ENCODE measurements at places on chromosomes 16 and 17. TPM values are rescaled to one million over a fixed set of nuclear protein-coding genes. Genes with fewer than 3 reads are reported as not detected.

CCL7 gene
- total RNA-seq, result not detected

MYLK3 gene
- 0.64 TPM for total RNA-seq

DNA sequence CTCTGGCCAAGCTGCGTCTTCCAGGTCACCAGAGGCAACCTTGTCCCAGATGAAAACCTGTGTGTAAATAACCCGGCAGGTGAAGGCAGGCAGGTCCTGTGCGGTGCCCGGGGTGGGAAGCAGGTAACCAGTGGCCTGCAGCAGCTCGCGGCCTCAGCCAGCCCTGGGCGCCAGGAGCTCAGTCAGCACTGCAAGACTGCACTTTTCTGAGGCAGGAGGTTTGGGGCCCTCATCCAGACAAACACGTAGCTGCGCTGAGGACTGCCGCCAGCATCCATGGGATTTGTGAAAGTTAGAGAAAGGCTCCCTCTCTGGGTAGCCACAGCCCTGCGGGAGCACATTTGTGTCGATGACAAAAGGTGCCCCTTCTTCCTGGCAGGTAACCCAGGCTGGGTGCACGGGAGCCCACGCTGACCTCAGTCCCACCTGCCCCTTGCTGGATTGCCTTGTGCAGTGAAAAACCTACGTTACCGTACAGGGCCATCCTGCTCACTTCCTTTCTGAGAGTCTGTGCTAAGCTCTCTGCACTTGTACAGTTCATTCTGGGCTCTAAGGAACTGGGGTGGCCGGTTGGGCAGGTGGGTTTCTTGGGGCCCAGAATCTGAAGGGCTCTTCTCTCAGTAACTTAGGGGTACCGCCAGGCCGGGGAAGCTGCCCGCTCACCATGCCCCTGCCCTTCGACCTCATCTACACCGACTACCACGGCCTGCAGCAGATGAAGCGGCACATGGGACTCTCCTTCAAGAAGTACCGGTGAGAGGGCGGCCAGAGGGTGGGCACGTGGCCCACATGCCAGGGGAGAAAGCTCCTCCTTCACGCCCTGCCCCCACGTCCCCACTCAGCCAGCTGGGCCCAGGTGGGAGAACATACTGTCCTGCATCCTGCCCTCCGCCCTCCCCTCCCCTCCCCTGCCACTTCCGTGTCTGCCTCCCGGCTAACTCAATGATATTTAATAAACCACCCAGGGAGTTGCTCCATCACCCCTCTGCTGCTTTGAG is 56.4 kb downstream of the MGAT5B start:
- peak; percentile 23 for DNase-seq

- DNase-seq, result no peak
Observed at GRCh38 chr16:14500791-14501190, 129.3 kb downstream of the PARN start.

- no peak for DNase-seq
Observed at GRCh38 chr17:80835816-80836657, 155.6 kb upstream of the CHMP6 start.

DNA sequence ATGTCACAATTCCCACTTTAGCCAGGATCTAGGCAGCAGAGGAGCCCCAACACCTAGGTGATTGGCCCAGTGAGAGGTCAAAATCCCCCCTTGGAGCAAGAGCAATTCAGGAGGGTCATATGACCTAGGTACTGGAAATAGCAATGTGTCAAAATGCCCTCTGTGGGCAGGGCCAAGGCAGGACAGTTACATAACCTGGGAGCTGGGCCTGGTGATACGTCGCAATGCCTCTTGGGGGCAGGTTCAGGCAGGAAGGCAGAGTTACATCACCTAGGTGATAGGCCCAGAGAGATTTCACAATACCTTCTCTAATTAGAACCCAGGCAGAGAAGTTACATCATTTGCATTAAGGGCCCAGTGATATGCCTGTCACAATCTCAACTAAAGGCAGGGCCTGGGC is 1906.3 kb downstream of the TP53TG3F start:
- DNase-seq, result no peak

FSCN2 gene
- not detected for total RNA-seq

DNA sequence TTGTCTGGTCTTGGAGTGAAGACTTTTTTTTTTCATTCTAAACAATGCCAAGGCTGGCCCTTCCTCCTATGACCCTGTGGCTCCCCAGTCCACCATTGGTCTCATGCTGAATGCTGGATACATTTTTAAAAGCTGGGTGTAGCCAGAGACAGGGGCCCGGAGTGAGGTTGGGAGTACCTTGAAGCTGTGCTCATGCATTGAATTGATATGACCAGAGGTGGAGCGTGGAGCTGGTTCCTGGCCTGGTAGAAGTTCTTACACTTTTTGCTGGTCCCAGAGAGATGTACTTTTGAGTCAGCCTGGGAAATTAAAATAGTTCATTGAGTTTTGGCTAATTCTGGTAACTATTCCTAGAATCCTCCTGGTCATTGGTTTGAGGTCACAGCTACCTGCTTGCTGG is 83.6 kb downstream of the CMIP start:
- no peak for DNase-seq

DNA sequence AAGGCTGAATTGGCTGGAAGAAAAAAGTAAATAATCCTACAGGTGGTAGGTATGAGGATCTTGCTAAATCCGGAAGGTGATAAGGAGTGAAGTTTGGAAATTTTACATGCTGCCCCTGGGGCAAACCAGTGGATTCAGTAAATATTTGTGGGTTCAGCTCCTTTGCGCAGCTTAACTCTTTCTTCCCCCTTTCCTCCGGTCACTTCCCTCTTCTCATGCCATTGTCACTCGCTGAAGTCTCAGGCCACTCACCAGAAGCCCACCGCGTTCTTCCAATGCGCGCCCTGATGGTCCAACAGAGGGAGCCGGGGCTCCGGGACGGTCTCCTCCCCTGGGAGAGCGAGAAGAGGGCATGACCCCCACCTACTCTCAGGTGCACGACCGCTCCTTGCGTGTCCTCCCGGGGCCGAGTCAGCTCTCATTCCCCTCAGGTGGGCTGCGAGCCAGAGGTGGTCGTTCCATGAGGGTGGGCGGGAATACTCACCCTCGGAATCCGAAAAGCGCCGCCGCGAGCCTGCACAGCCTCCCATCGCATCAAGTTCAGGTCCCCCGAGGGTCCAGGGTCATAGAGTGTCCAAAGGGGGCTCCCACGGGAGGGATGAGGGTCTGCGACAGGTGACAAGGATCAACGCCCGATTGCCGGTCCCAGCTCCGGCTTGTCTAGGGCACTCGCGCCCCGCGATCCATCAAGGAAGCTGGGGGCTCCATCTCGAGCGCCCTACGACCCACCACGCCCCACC is 474 bp downstream of the CLN3 start:
- peak; percentile 33 for DNase-seq

DNA sequence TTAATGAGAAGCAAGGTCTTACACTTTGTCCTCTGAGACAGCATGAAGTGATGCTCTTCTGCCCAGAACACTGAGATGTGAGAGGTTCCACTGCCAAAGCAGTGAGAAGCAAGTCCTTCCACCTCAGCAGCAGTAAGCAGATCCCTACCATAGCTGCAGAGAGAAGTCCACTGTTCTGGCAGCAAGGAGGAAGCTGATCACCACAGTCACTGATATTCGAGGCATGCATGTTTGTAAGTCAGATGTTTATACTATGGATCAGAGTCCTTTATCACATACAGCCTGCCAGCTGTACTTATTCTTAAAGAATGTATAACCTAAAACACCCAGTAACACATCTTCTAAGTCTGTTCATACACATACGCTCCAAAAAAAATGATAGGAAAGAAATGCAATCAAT is 18.2 kb upstream of the METTL2A start:
- no peak for DNase-seq

DNA sequence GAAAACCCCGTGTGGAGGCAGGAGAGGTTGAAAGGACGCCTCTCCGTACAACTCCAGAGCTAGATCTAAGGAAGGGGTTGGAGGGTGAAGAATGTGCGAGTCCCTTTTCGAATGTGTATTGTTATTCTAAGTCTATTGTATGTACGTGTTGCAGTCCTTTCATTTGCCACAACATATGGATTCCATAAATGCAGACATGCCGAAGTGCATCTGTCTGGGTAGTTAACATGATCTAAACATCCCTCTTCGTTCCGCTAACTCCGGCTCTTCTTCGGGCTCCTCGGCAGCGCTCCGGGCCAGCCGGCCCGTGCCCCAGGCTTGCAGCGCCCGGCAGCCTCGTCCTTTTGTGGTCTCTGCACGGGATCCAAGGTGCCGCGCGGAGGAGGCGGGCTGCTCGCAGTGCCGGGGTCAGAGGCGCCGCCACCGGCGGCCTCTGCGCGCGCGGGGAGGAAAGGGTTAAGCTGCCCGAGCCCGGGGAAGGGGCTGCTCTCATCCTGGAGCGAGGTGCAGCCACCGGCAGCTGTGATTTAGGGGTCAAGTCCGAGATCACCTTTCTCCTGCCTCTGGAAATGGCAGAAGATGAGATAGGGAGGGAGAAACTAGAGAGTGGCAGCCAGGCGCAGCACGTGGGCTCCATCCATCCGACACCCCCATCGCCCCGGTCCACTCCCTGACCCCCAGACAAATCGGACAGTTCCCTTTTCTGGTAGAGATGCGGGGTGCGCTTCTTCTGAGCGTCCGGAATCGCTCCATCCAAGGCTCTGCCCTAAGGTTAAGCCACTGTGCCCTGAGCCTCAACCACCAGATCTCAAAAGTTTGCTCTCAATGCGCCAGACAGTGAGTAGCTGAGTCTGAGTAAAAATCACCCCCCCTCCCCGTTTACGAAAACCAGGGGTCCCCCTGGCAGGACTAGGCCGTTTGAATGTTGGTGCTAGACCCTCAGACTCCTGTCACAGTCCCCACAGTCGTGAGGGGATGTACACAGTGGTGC is 15.1 kb upstream of the ZFHX3 start:
- DNase-seq, result peak; percentile 34

DNA sequence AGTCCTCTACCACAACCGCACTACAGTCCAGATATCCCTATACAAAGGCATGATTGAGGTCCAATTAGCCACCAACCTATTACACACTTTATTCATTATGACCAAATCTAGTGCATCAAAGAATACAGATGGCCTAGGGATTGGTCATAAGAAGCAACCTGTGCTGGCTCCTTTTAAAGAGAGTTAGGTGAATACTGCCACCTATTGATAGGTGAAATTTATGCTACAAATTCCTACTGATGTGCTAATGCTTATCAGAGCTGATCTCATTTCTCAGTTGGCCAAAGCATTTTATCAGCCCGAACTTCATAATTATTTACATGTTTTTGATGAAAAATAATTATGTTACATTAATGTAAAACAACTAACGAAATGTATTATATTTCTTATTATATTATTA is 166.3 kb downstream of the ANKFN1 start:
- no peak for DNase-seq

DNA sequence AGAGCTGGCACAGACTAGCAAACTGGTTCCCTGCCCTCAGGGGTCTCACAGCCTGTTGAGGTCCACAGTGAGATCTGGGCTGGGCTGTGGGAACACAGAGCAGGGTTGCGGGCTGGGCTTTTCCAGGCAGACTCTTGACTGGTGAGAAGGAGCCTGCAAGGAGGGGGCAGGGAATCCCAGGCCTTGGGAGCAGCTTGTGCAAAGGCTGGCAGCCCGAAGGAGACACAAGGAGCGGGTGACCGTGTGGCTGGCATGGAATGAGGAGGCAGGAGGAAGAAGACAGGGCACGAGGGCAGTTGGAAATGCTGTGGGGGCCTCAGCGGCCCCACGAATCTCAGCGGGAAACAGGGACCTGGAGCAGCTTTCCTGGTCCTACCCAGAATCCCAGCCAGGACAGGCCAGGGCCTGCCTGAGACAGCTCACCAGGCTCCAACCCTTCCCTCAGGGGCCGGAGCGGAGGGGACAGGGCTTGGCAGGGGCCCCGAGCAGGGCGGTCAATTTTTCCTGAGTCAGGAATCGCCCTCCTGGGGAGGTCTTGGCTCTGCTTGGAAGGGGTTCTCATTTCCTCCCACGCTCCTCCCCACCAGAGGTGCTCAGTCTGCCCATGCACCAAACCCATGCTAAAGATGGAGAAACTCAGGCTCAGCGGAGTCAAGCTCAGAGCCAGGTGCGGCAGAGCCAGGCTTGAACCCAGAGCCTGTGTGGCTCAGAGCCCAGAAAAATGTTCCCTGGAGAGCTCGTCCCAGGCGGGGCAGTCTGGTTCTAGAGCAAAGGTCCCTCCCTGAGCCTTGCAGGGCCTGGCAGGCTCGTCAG is 9.2 kb upstream of the SNN start:
- peak; percentile 97 for DNase-seq

ZG16B gene
- 2.7 TPM for total RNA-seq
